SJSA1 (cell line): ENCODE measurements at places on chromosomes 1 and 21. TPM values are rescaled to one million over a fixed set of nuclear protein-coding genes. Genes with fewer than 3 reads are reported as not detected.

GRCh38 chr1:26890467-26890796 lies 349 bp upstream of the GPN2 start:
- DNase-seq = no peak

GRCh38 chr1:27567971-27568299 lies 36.0 kb downstream of the AHDC1 start:
- no peak for DNase-seq

The PTPRU gene
- 12.1 and 16.8 TPM in 2 replicates for total RNA-seq

DNA sequence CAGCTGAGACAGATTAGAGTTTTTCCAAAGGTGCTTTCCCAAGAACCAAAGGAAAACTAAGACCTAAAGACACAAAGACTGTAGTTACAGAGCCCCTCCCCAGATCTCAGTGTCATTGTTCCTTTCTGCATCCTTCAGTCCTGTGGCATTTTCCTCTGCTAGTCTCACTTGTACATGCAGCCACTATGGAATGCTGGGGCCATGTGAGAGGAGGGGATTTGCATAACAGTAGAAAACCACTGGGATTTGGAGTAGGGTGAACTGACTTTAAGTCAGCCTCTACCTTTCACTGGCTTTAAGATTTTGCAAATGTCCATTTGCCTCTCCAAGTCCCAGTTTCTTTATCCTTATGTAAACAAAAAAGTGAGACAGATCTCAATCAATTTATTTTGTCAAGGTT lies 119.4 kb upstream of the F3 start:
- no peak for DNase-seq

The THEM5 gene
- total RNA-seq = not detected in 2 replicates

DNA sequence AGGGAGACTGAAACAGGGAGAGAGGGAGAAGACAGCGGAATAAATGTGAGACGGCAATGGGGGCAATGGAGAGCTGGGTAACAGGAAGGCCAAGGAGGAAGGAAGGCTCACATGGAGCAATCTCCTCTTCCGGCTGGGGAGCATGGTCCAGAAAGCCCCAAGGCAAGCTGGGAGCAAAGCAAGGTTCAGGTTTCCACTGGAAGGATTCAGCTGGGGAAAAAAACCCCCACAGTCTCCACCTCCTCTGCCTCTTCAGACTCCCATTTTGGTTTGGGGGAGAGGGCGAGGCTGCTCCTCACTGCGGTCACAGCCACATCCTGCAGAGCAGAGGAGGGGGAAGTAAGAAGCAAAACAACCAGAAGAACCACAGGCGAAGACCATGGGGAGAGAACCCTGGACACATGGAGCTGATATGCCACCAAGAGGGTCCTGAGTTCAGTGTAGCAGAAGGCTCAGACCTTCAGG lies 650 bp downstream of the TNFAIP8L2 start:
- DNase-seq = no peak

The EDN2 gene
- 3.0 and 6.7 TPM in 2 replicates for total RNA-seq

The MARK1 gene
- total RNA-seq = 0.08 TPM in 1 of 2 replicates, not detected in the other

DNA sequence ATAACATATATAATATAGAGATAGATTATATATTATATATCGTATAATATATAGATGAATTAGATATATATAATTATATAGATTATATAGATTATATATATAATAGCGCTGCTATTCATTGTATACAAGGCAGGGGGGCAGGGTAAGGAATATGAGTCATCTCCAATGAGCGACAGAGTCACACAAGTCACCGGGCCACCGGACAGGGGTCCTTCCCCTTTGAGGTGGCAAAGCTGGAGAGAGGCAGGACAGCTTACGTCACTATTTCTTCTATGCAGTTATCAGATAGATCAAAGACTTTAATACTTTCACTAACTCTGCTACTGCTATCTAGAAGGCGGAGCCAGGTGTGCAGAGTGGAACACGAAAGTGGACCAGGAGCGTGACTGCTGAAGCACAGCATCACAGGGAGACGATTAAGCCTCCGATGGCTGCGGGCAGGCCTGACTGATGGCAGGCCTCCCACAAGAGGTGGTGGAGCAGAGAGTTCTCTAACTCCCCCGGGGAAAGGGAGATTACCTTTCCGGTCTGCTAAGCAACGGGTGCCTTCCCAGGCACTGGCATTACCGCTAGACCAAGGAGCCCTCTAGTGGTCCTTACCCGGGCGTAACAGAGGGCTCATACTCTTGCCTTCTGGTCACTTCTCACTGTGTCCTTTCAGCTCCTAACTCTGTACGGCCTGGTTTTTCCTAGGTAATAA lies 2154.7 kb downstream of the MRPL39 start:
- DNase-seq = no peak

- peak; percentile 29 for DNase-seq
Measured at GRCh38 chr1:22284906-22285548, 142.1 kb upstream of the WNT4 start.

DNA sequence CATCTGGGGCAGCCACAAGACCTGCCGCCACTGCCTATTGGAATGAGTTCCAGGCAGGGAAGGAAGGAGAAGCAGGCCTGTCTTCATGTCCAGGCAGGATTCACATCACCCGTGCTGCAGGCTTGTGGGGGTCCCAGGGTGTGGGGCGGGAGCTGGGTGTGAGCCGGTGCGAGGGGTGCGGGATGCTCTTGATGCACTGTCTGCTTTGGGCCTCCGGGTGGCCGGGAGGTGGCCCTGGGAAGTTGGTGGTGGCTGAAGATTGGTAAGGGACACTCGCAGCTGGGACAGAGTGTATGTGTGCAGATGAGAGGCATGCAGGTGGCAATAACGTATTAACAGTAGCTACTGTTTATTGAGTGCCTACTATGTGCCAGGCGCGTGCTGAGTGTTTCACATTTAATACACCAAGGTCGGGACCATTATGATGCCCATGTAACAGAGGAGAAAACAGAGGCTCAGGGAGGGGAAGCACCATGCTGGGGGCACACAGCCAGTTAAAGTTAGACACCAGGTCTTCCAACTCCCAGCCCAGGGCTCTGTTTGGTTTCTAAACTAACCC lies 3.3 kb downstream of the CROCC start:
- DNase-seq = no peak

GRCh38 chr1:112083487-112083886 lies 94.0 kb upstream of the KCND3 start:
- DNase-seq = no peak

The CHAF1B gene
- 12.1 and 16.6 TPM in 2 replicates for total RNA-seq

GRCh38 chr21:23402929-23403520 lies 2204.3 kb downstream of the MRPL39 start:
- no peak for DNase-seq

GRCh38 chr1:180407051-180407450 lies 95.3 kb downstream of the ACBD6 start:
- DNase-seq = no peak

DNA sequence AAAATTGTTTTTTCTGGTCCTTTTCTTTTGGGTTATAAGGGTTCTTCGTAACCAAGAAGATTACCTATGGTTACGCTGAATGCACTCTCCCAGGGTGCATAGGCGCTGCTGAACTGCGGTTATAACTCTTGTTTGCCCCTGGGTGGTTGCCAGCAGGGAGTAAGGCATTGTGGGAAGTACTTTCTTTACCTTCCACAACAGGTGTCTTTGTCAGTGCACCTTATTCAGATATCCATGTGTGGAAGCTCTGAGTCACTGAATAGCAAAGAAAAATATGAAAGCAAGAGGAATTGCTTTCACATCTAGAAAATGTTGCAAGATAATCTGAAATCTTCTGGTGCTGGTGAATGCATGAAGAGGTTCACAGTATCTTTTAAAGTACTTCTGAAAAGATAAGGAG lies 124.4 kb upstream of the CACYBP start:
- DNase-seq = no peak

DNA sequence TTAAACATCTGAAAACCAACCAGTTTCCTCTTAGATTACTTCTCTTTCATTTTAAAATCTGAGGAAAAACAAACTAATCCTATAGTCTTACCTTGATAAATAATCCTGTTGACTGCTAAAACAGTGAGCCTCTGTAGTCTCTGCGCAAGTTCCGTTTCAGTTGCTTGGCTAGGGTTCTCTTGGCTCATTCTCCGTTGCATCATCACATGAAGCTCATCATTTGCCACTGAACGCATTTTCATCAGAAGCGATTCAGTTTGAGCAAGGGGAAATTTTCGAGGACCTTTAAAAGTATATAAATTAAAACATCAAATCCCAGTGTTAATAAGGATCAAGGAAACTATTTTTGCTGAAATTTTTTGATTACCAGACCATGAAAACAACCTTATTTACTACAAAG lies 96.7 kb upstream of the GNG4 start:
- DNase-seq = no peak

GRCh38 chr1:237303929-237304328 lies 261.9 kb downstream of the RYR2 start:
- DNase-seq = no peak

GRCh38 chr1:205061665-205062069 lies 18.7 kb downstream of the CNTN2 start:
- peak; percentile 70 for DNase-seq

- no peak for DNase-seq
Measured at GRCh38 chr1:235907187-235907896, 40.6 kb upstream of the LYST start.

The VASH2 gene
- total RNA-seq = 1.0 and 2.7 TPM in 2 replicates

The ILDR2 gene
- total RNA-seq = 39.4 and 43.5 TPM in 2 replicates

The BOLA1 gene
- 9.8 and 12.3 TPM in 2 replicates for total RNA-seq

DNA sequence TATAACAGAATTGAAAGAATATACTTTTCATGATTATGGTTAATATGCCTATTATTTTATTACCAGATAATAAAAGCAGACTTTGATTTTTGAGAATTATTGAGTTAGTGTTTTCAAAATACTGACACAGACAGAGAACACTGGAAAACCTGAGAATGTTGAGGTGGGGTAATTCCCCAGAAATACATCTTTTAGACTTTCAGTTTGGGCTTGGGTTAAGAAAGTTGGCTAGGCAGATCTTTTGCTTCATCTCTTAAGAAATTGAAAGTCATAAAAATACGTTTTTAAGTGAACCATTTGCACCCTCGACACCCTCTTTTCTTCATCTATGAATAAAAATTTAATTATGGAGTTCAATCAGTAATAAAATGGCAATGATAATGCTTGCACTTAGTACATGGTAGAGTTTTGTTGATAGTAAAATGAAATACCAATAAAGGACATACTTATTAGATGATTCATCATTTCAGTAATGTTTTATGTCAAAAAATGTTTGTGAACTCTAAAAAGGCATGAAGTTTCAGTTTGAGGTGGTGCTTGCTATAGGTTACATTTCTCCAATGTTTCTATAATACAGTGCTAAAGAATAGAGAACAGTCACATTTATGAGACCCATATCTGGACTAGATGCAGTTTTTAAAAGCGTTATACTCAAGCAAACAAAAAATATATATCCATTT lies 1.9 kb upstream of the SAMSN1 start:
- no peak for DNase-seq

DNA sequence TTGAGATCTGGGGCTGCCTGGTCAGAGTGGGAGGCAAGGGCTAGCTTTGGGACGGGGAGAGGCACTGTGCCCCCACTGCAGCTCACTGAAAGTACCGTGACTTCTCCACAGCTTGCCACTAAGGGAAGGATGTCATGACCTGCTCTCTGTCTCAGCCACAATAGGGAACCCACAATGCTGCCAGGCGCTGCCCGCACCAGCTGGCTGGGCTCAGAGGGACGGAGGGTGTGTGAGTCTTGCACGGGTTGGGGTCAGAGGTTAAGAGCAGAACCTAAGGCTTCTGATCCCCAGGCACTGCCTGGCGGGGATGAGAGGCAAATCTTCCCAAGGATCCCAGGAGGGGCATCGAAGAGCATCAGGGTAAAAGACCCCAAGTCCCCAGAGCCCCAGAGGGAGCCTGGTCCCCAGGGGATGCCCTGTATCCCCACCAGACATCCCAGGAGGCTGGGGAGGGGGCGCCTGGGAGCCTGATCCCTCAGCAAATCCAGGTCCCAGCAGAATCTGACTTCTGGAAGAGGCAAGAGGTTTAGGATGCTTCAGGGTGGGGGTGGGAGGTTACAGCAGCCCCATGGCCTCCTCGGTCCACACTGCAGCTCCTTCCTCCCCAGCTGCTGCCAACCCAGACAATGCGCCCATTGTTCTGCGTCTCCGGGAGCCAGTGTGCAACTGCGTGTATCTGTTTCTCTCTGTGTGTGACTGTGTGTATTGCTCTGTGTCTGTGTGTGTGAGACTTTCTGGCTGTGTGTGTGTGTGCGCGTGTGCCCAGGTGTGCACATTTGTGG lies 2.0 kb upstream of the MARCKSL1 start:
- DNase-seq = no peak

The GJA8 gene
- total RNA-seq = not detected in 2 replicates

The FCGR1A gene
- total RNA-seq = not detected in 2 replicates

GRCh38 chr1:226308166-226308722 lies 720 bp downstream of the LIN9 start:
- DNase-seq = no peak
